Caki2 (cell line): ENCODE measurements at places on chromosomes 4 and X. TPM values are rescaled to one million over a fixed set of nuclear protein-coding genes. Genes with fewer than 3 reads are reported as not detected.

DNA sequence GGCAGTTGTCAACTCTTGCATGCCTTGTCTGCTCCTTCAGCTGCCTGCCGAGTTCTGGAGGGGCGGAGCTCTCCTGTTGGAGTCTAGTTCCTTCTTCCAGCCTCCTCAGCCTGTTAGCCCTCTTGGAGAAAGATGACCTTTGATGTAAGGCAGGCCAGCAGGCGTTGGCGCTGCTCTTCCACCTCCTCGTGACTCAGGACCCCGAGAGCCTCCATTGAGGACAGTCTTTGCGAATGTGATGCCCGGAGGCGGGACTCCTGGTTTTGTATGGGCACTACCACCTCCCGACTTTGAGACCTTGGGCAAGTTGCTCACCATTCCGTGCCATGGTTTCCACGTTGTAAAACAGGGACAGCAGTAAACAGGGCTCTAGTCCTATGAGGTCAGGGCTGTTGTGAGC, 108.3 kb downstream of the TENM3 start:
- no peak for DNase-seq

DNA sequence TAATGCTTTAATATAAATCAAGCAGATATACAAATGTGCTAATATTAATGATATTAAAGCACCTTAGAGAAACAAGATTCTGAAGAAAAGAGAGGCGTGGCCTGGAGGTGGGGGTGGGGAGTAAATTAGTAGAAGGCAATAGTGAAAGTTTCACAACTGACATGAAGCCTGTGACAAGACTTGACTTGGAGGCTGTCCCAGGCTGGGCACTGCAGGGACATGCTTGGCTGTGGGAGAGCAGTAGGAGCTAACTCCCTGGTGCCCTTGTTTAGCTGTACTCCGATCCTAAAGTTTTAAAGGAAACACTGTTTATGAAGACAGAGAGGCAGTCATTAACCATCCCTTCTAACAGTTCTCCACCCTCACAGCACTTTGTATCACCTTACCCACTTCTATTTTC, 239.0 kb upstream of the MAB21L2 start:
- no peak for DNase-seq

DNA sequence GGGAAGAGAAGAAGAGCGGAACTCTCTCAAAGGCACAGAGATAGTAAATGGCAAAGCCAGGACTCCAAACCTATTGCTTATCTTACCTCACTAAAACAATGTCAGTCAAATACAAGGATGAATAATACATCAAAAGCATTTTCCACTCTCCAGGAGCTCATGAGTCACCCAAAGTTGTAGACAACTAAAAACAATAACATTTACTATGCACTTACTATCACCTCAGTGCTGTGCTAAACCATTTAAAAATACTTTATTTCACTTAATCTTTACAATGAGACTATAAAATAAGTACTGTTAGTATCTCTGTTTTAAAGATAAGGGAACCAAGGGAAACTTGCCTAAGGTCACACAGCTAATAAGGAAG, 163.2 kb upstream of the SPANXC start:
- no peak for DNase-seq

The MAGEE1 gene
- 0.46 and 1.7 TPM in 2 replicates for total RNA-seq

The RBPJ gene
- total RNA-seq: 38.3 and 45.4 TPM in 2 replicates
